Glomerular endothelial cell (primary cell): ENCODE measurements at places on chromosomes 12 and 14. TPM values are rescaled to one million over a fixed set of nuclear protein-coding genes. Genes with fewer than 3 reads are reported as not detected.

The CIDEB gene
- 2.0 and 2.5 TPM in 2 replicates for total RNA-seq

GRCh38 chr12:50686406-50686805, 77.5 kb upstream of the ATF1 start:
- DNase-seq: no peak

DNA sequence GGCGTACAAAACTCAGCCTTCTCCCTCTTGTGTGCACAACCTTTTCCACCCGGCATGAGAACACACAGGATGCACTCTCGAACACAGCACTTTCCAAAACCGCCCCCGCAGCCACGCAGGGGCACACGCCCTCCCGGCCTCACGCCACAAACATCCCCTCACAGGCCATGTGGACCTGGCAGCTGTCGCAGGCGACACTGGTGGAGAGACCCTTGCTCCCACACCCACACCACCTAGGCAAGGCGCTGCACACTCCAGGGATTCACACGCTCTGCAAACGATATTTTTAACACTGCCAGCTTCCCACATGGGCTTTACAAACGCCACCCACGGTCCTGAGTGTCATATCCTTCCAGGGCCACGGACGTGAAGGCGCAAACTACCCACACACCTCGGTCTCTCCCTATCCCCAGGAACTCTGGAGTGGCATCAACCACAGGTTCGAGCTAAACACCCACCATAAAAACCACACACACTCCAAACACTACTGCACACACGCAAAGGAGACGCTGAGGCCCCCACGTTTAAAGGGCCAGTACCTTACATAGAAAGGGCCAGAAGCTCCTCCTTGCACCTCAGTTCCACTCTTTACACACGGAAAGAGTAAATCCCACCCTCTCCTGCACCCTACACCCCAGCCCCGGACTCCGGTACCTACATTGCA, 12.4 kb upstream of the ITGB7 start:
- DNase-seq: no peak

GRCh38 chr12:52164624-52165023, 27.2 kb downstream of the KRT80 start:
- DNase-seq: no peak

GRCh38 chr12:13719986-13720385, 261.4 kb downstream of the GRIN2B start:
- no peak for DNase-seq

- DNase-seq: no peak
Measured at GRCh38 chr12:21607701-21608100, 3.1 kb upstream of the GYS2 start.

DNA sequence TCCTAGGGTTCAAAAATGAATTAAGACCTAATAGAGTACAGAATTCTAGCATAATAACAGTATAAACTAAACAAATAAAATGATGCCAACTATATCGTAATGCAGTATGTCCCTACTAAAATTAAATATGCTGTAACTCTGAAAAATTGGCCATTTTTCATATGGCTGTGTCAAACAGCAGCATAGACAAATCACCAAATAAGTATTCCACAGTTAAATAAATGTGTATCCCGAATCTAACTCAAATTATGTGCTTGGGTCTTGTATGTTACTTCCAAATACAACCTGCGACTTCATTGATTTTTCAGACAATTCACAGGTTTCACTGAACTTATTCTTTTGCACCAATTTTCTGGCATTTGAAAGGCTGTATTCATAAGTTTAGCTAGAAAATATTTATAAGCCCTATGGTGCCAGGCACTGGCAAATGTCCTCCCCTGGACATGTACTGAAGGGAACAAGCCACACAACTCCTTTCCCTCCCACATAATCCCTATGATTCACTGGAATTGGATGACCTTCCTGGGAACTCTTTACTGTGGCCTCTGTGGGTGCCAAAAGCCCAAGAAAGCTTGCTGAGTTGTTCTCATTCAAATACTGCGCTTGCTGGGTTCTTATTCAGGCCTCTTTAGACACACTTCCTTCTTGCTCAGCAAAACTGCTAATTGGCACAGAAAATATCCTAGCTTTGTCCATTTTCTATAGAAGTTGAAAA, 108.8 kb downstream of the KITLG start:
- no peak for DNase-seq
